ENCODE measurements at places on chromosomes 7 and 10.

DNA sequence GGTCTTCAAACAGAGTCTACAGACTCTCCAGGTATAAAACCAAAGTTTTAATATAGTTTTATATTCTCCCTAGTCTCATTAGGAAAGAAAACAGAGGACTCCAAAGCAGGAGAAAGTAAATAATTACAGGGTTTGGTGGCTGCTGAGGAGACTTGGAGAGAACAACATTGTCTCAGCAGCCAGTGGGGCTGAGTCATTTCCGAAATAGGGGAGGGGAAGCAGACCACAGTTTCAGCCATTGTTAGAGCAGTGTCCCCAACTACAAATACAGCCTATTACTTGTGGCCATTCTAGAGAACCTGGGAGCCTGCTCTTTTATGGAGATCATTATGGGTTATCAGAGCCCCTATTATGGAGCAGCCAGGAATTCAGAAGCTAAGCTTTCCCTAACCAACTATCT is 44.2 kb upstream of the A1CF start:
- no peak for DNase-seq

DNA sequence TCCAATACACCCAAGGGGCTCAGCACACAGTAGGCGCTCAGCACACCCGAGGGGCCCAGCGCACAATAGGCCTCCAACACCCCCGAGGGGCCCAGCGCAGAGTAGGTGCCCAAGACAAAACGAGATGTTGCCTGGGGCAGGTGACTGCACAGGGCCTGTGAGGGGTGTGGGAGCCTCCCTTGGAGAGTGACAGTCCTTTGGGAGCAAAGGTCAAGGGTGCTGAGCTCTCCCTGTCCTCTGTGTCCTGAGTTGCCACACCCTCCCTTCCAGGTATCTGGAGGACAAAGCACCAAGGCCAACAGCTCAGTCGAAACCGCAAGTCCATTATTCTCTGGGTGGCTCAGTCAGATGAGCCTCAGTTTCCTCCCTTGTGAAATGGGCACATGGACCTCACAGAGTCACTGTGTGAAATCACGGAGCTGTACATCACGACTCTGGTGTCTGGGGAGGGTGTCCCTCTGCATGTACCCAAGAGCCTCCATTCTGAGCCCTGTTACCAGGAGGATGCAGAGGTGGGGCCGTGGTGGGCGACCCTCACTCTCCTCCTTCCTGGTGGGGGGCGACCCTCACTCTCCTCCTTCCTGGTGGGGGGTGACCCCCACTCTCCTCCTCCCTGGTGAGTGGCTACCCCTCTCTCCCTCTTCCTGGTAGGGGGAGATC is 81.3 kb downstream of the FOXL3 start:
- DNase-seq: peak; percentile 38

DNA sequence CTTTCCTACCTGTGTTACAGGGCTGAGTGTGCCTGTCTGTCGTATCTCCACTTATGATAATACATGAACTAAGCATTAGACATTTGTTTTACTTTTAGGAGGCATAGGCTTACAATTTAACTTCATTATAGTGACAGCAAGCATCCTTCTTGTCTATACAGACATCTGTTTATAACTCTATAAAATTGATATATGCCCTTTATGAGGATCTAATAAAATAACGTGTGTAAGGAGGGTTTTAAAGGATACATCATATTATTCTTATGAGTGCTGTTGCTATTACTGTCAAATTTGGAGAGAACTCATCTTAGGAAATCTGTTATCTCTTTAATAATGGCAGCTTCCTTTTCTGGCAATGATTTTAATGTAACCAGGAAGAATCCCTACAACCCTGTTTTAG is 21.9 kb downstream of the THNSL1 start:
- no peak for DNase-seq

DNA sequence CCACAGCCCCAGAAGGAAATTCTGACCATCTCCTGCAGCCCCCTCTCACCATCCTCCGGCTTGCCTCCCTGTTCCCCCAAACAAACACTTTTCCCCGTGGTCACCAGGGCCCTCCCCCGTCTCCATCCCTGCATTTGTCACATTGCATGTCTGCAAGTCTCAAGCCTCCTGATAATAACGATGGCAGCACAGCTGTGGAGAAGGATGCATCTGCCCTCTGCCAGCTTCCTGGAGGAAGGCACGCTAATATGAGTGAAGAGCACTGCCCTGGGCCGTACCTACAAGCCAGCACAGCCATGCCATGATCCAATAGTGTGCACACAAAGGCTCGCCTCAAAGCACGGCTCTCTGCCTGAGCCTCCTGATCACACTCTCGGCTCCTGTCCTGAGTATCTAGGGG is 98.5 kb downstream of the SLIT1 start:
- DNase-seq: no peak

DNA sequence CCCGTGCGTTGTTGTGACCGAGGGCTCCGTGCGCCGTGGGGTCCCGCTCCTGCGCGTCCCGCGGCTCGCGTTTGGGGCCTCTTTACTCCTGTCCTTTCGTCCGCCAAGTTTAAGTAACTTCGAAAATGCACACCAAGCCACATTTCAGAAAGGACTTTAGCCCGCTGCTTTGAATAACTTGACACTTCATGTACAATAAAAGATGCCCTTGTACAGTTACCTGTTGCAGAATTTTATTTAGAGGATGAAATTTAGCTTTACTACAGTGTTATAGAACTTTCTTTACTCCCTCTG is 459 bp downstream of the SUGCT start:
- DNase-seq: no peak

DNA sequence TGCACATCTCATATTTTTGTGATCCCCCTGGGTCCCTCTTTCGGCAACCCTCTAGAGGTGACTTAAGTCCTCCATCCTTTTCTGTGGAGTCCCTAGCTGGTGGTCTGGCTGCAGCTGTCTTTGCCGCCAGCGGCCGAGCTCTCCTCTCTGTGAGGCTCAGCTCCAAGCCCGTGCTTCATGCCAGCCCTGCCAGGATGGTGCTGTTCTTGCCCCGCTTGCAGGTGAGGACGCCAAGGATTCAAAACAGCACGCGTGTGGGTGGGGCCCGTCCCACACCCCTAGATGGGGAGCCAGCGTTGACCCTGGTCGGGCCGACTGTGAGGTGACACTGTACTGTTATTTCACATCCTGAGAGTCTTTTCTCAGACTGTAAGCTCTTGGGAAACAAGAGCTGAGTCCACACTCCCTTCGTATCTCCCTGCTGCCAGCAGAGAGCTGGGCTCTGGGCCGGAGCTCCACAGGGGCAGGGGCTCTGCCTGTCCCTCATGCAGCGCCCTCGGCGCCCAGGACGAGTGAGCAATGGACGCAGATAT is 36.6 kb upstream of the GJD4 start:
- DNase-seq: no peak

- no peak for DNase-seq
These were observed 180.0 kb downstream of the PHF14 start for GRCh38 chr7:11153694-11154093.

- DNase-seq: no peak
These were observed 7.1 kb downstream of the INHBA start for GRCh38 chr7:41695661-41696322.

- no peak for DNase-seq
These were observed 31.4 kb downstream of the POR start for GRCh38 chr7:75946207-75946855.

- DNase-seq: no peak
These were observed 163.4 kb downstream of the TMEM26 start for GRCh38 chr10:61289813-61290212.
